Right atrium auricular region (tissue), 2 donors: ENCODE measurements at places on chromosomes 2 and 18. TPM values are rescaled to one million over a fixed set of nuclear protein-coding genes. Genes with fewer than 3 reads are reported as not detected.

DNA sequence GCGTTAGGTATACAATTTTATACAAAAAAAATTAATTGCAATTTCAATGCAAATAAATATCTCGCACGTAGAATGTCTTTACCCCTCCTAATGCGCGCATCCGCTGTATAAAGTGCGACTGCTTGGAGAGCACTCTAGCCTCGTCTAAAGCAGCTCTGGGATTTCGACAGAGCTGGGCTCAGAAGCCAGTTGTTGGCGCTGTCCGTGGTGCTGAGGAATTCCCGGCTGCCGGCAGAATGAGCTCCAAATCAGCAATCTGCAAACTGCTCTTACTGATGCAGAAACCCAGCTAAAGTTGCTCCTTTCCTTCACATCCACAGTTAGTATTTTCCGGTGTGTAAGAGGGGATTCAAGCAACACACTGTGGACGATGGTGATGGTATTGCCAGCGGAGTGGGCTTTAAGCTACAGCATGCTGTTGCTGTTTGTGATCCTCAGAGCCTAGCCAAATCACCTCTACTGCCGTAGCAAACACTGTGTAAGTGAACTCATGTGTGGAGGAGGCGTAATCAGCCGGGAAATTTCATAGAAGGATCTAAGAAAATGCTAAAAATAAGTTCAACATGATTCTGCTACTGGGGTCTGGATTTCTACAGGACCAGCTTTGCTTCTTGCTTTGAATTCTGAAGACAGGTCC lies at the start of gene VWC2L:
Gene VWC2L (plus strand): TSS at position 137 of the 637 bp plus-strand sequence. CDS start 3,140 bp downstream, outside the sequence.
- no peaks in the 10 kb centered on the region for H3K36me3 ChIP-seq
- H3K27me3 ChIP-seq: no peaks in the 10 kb centered on the region
- H3K4me1 ChIP-seq: no peaks in the 10 kb centered on the region
- no peak within 1 kb of the TSS for H3K4me3 ChIP-seq

DNA sequence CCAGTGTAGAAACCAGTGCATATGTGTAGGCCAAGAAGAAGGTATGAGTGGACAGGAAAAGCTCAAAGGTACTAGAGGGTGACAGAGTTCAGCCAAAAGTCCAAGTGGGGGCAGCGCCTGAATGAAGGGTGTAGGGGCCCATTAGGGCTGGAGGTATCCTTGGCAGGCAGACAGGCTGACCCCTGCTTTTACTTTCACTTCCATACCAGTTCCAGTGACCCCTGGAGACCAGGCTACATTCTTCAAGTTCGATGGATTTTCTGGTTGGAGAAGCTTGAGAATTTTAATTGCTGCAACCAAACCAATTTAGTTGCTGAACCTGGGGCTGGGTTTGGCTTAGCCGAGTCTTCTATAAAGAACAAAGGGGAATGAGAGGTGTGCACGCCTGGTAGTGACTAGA lies 42.3 kb upstream of the MRPL33 start:
- peak overlapping the region; percentile 64 for H3K27ac ChIP-seq
- no peaks in the 10 kb centered on the region for H3K36me3 ChIP-seq
- no peak for DNase-seq
- peaks cover 36% of the 10 kb centered on the region for H3K4me1 ChIP-seq
- no peak overlapping the region for H3K4me3 ChIP-seq
- no peaks in the 10 kb centered on the region for H3K27me3 ChIP-seq

DNA sequence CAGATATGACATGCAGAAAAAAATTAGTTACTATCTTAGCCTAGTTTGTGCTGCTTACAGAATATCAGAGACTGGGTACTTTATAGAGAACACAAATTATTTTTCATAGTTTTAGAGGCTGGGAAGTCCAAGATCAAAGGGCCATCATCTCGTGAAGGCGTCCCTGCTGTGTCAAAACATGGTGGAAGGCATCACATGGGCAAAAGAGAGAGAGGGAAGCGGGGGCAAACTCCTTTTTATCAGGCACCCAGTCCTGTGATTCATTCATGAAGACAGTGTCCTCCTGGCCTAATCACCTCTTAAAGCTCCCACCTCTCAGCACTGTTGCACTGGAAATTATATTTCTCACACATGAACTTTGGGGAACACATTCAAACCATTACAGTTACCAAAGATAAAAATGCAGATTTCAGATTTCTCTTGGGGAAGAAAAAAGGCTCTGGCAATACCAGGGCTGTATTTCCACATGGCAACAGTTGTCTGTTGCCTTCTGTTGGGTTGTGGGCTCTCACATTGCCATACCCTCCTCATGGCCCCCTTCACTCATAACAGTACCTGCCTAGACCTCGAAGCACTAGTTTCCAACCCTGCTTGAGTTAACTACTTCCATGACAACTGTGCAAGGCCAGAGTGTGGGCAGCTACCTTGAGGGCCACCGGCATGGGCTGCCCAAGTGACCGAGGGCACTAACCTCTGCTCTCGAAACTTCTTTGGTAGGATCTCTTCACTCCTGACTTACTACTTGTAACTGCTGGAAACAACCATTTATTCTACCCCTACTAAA lies 2.7 kb upstream of the ACTR3 start:
- peak overlapping the region; percentile 18 for H3K27ac ChIP-seq
- H3K27me3 ChIP-seq: no peaks in the 10 kb centered on the region
- H3K36me3 ChIP-seq: no peaks in the 10 kb centered on the region
- H3K4me1 ChIP-seq: no peaks in the 10 kb centered on the region

GRCh38 chr2:105760639-105761337 lies 16.1 kb downstream of the NCK2 start:
- no peaks in the 10 kb centered on the region for H3K36me3 ChIP-seq
- no peak for DNase-seq
- no peak overlapping the region for H3K4me3 ChIP-seq
- H3K4me1 ChIP-seq: no peaks in the 10 kb centered on the region

- no peaks in the 10 kb centered on the region for H3K4me1 ChIP-seq
- H3K36me3 ChIP-seq: no peaks in the 10 kb centered on the region
- no peak overlapping the region for H3K27ac ChIP-seq
Observed at GRCh38 chr2:236855866-236856847, 229.5 kb upstream of the COPS8 start.

Gene PTPN18
- 13.3 TPM for total RNA-seq

Gene ASIC4
- not detected for total RNA-seq
